ENCODE measurements at places on chromosomes 2 and 18. TPM values are rescaled to one million over a fixed set of nuclear protein-coding genes. Genes with fewer than 3 reads are reported as not detected.

DNA sequence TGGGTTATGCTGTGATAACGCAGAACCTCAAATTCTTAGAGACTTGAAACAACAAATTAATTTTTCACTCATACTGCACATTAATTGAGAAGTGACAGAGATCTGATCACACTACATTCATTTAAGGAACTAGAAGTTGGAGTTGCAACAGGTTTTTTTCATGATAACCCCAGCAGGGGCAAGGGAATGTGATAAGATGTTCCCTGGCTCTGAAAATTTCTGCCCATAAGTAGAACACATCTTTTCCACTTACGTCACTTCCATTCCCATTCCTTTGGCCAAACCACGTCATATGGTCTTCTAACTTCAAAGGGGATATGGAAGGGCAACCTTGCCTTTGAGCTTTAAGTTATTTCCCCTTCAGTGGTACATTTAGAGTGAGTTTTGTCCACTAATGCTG lies 29.7 kb upstream of the PSME4 start:
- DNase-seq = no peak
- H3K4me1 ChIP-seq = no peaks in the 10 kb centered on the region
- no peaks in the 10 kb centered on the region for H3K27me3 ChIP-seq
- H3K4me3 ChIP-seq = no peak overlapping the region
- no peak overlapping the region for H3K27ac ChIP-seq
- peaks cover 1% of the 10 kb centered on the region for H3K36me3 ChIP-seq

GRCh38 chr18:13532406-13533075 lies 193.8 kb downstream of the FAM210A start:
- no peak overlapping the region for H3K4me3 ChIP-seq
- no peak for DNase-seq
- no peak overlapping the region for H3K27ac ChIP-seq
- H3K36me3 ChIP-seq = no peaks in the 10 kb centered on the region
- H3K4me1 ChIP-seq = no peaks in the 10 kb centered on the region

DNA sequence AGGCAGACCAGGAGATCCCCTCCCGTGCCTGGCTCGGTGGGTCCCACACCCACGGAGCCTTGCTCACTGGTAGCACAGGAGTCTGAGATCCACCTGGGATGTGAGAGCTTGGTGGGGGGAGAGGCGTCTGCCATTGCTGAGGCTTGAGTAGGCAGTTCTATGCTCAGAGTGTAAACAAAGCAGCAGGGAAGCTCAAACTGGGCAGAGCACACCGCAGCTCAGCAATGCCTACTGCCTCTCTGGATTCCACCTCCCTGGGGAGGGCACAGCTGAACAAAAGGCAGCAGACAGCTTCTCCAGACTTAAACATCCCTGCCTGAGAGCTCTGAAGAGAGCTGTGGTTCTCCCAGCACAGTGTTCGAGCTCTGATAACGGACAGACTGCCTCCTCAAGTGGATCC lies 85.1 kb downstream of the UGP2 start:
- peaks cover 40% of the 10 kb centered on the region for H3K36me3 ChIP-seq
- H3K4me3 ChIP-seq = no peak overlapping the region
- H3K4me1 ChIP-seq = peaks cover 7% of the 10 kb centered on the region
- DNase-seq = no peak

GRCh38 chr18:8627540-8627939 lies 18.3 kb downstream of the RAB12 start:
- DNase-seq = no peak
- H3K27ac ChIP-seq = peak overlapping the region; percentile 89
- H3K4me3 ChIP-seq = no peak overlapping the region
- peaks cover 7% of the 10 kb centered on the region for H3K36me3 ChIP-seq

DNA sequence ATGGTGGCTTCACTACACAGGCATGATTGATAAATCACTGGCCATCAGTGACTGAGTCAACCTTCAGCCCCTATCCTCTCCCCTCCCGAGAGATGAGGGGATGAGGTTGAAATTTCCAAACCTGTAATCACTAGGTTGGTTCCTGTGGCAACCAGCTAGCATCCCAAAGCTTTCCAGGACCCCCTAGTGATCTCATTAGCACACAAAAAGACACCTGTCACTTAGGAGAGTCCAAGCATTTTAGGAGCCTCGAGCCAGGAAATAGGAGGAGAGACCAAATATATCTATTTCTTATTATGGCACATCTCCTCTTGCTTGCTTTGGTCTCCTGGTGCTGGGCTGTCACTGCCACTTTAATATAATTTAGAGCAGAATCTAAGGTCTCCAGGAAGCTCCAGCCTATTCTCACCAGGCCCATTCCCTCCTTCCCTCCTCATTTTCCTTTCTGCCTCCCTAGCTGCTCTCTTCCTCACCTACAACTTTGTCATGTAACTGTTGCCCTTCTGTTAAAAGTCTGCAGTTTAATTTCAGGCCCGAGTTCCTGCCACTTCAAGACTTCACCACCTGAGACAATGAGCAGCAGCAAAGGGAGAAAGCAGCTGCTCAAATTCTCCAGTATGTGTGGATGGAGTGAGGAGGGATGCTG lies 33.2 kb upstream of the NAB1 start:
- peaks cover 5% of the 10 kb centered on the region for H3K36me3 ChIP-seq
- no peak overlapping the region for H3K27ac ChIP-seq
- no peak for DNase-seq
- no peaks in the 10 kb centered on the region for H3K27me3 ChIP-seq
- no peak overlapping the region for H3K4me3 ChIP-seq
- peaks cover 8% of the 10 kb centered on the region for H3K4me1 ChIP-seq

DNA sequence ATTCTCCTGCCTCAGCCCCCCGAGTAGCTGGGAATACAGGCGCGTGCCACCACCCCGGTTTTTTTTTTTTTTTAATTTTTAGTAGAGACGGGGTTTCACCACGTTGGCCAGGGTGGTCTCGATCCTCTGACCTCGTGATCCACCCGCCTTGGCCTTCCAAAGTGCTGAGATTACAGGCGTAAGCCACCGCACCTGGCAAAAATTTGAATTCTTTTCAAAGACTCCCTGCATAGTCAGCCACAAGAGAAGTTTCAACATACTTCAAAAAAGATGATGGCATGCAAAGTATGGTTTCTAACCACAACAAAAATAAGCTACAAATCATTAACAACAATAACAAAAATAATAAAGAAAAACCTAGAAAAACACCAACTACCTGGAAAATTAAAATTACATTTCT lies 22.0 kb downstream of the HYCC2 start:
- H3K27me3 ChIP-seq = no peaks in the 10 kb centered on the region
- DNase-seq = no peak
- H3K36me3 ChIP-seq = peaks cover 14% of the 10 kb centered on the region
- H3K4me3 ChIP-seq = no peak overlapping the region

DNA sequence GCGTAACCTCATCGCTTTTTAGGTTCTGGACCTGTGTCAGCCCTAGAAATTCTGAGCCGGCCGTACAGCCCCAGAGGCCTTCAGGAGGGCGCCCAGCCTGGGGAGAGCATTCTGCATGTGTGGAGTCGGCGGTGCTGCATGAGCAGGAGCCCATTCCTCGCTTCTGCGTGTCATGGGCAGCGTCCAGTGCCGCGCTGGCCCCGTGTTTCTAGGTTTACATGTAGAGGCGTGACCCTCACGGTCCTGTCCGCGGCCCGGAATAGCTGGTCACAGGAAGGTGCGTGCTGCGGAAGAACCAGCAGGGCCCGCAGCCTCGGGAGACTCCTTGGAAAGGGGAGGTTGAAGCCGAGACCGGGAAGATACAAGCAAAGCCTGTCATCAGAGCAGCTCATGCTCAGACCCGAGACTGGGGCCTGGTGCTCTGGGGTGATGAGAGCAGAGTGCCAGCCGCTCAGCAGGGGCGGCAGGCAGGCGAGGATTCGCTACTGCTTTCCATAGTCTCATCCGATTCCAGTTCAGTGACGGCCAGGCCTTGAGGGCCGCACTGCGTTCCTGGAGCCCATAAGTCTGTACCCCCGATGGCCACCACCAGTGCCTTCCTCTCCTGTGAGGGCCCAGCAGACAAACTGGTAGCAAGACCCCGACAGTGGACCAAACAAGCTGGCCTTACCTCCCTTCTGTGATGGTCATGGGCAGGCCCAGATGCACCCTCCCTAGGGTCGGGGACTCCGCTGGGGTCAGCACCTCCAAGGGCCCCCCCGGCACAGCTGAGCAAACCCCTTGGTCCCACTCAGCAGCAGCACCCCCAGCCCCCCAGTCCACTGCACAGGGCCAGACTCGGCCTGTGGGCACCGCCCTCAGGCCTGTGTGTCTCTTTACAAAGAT lies 15.6 kb upstream of the NFATC1 start:
- peaks cover 10% of the 10 kb centered on the region for H3K27me3 ChIP-seq
- no peak overlapping the region for H3K27ac ChIP-seq
- no peaks in the 10 kb centered on the region for H3K4me1 ChIP-seq
- no peak overlapping the region for H3K4me3 ChIP-seq
- DNase-seq = no peak

DNA sequence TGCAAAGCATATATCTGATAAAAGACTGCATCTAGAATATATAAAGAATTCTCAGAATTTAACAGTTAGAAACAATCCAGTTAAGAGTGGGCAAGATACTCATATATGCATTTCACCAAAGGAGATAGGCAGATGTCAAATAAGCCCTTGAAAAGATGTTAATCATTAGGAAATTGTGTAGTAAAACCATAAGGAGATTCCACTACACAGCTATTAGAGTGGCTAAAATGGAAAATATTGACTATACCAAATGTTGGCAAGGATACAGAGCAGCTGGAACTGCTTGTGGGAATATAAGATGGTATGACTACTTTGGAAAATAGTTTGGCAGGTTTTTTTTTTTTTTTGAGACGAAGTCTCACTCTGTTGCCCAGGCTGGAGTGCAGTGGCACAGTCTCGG lies 59.5 kb downstream of the CAB39 start:
- DNase-seq = no peak
- no peak overlapping the region for H3K4me3 ChIP-seq
- no peaks in the 10 kb centered on the region for H3K4me1 ChIP-seq
- no peaks in the 10 kb centered on the region for H3K27me3 ChIP-seq

- no peaks in the 10 kb centered on the region for H3K36me3 ChIP-seq
- peaks cover 22% of the 10 kb centered on the region for H3K4me1 ChIP-seq
- no peak for DNase-seq
- peaks cover 4% of the 10 kb centered on the region for H3K27me3 ChIP-seq
Observed at GRCh38 chr2:204280262-204280668, 265.0 kb upstream of the PARD3B start.

- no peak for DNase-seq
- H3K4me1 ChIP-seq = peaks cover 3% of the 10 kb centered on the region
- no peaks in the 10 kb centered on the region for H3K36me3 ChIP-seq
- H3K4me3 ChIP-seq = no peak overlapping the region
- H3K27ac ChIP-seq = no peak overlapping the region
Observed at GRCh38 chr2:171287036-171287571, 126.4 kb upstream of the TLK1 start.

DNA sequence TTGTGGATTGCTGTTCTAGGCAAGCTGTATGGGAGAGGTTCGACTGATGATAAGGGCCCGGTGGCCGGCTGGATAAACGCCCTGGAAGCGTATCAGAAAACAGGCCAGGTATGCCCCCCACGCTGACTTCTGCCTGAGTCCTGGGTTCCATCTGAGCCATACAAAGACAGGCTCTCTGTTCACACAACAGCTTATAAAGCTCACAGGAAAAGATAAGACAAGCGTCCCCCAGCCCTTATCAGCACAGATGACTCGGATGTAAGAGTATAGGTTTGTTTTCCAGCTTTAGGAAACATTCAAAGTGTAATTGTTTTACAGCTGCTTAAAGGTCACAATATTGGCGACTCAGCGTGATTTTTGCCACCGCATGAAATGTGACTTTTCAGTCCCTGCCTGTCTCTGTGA lies 12.7 kb downstream of the CNDP2 start:
- H3K4me3 ChIP-seq = no peak overlapping the region
- peak overlapping the region; percentile 33 for H3K27ac ChIP-seq
- no peaks in the 10 kb centered on the region for H3K27me3 ChIP-seq
- H3K4me1 ChIP-seq = peaks cover 22% of the 10 kb centered on the region

GRCh38 chr2:33620-34019 lies 12.7 kb downstream of the FAM110C start:
- no peak overlapping the region for H3K4me3 ChIP-seq
- H3K4me1 ChIP-seq = peaks cover 10% of the 10 kb centered on the region
- H3K27me3 ChIP-seq = no peaks in the 10 kb centered on the region

HRH4 gene
- not detected for total RNA-seq

SUMO1 gene
- total RNA-seq = 131 TPM

NMUR1 gene
- not detected for total RNA-seq

TRAK2 gene
- total RNA-seq = 18.2 TPM

ANKRD30BL gene
- total RNA-seq = not detected

ALK gene
- not detected for total RNA-seq

ERMN gene
- total RNA-seq = 0.22 TPM

ZDBF2 gene
- total RNA-seq = 41.4 TPM

All from progenitor cell of endocrine pancreas (in vitro differentiated cells).